ENCODE measurements at places on chromosomes 5 and 9.

- no peaks in the 10 kb centered on the region for H3K27me3 ChIP-seq
- no peaks in the 10 kb centered on the region for H3K4me1 ChIP-seq
- H3K4me3 ChIP-seq = no peak overlapping the region
Observed at GRCh38 chr9:134230942-134231325, 66.6 kb upstream of the RNU6ATAC start.

DNA sequence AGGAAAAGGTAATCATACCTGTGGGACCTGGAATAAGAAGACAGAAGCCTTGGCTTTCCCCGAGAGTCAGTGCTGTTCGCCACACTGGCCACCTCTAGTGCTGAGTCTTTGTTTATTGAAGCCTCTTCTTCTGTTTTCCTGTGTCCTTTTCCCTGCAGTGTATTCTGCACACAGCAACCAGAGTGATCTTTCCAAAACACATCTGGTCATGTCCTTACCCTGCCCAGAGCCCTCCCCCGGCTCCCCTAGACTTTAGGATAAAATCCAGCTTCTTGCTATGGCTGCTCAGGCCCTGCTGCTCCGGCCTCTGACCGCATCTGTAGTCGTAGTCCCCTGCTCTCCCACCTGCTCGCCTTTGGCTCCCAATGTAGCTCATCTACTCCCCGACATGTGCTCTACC, 28.3 kb downstream of the GALNT10 start:
- H3K36me3 ChIP-seq = peaks cover 5% of the 10 kb centered on the region
- no peak for DNase-seq
- no peak overlapping the region for H3K4me3 ChIP-seq

- no peak overlapping the region for H3K27ac ChIP-seq
- H3K4me1 ChIP-seq = no peaks in the 10 kb centered on the region
- no peaks in the 10 kb centered on the region for H3K27me3 ChIP-seq
- H3K4me3 ChIP-seq = no peak overlapping the region
Observed at GRCh38 chr9:98146101-98146991, 27.3 kb upstream of the TRIM14 start.

DNA sequence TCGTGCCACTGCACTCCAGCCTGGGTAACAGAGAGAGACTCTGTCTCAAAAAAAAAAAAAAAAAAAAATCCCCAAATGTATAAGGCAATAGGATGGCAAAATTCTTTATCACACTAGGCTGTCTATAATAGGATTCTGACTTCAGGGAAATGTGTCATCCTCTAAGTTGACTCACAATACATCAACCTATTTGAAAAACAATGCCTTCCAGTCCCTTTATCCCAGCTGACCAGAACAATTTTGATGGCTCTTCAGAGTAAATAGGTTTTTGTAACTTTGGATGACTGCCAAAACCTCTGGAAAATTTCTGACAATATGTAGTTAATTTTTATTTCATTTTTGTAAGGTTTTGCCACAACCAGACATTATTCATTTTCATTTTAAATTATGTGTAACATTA, 184.1 kb downstream of the CCDC192 start:
- no peak overlapping the region for H3K27ac ChIP-seq
- no peak overlapping the region for H3K4me3 ChIP-seq
- H3K36me3 ChIP-seq = no peaks in the 10 kb centered on the region
- no peaks in the 10 kb centered on the region for H3K4me1 ChIP-seq
- H3K27me3 ChIP-seq = no peaks in the 10 kb centered on the region

- no peaks in the 10 kb centered on the region for H3K4me1 ChIP-seq
- H3K27ac ChIP-seq = no peak overlapping the region
- DNase-seq = no peak
- H3K27me3 ChIP-seq = peaks cover 6% of the 10 kb centered on the region
- H3K36me3 ChIP-seq = no peaks in the 10 kb centered on the region
Observed at GRCh38 chr5:61801174-61801573, 469.1 kb downstream of the ZSWIM6 start.

GRCh38 chr5:85109616-85110015, 724.9 kb upstream of the EDIL3 start:
- no peaks in the 10 kb centered on the region for H3K36me3 ChIP-seq
- no peak for DNase-seq
- no peaks in the 10 kb centered on the region for H3K4me1 ChIP-seq
- no peak overlapping the region for H3K27ac ChIP-seq
- no peak overlapping the region for H3K4me3 ChIP-seq
- H3K27me3 ChIP-seq = no peaks in the 10 kb centered on the region

DNA sequence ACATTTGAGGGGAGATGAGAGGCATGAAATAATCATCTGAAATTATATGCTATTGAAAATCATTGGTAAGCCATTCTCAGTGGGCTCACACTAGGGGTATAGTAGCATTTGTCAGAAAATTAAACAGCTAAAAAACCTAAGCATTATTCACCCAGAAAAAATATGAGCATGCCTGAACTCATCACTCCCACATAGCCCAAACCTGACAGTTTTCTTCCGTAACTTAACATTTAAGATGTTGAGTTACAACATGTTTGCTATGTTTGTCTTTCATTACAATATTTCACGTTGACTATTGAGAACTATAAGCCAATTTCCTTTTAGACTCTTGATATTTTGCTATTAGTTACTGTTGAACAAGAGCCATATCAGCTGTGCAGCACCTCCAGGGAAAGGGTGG, 23.5 kb upstream of the GHR start:
- no peaks in the 10 kb centered on the region for H3K36me3 ChIP-seq
- H3K27me3 ChIP-seq = no peaks in the 10 kb centered on the region
- H3K4me1 ChIP-seq = no peaks in the 10 kb centered on the region
- H3K27ac ChIP-seq = no peak overlapping the region
